MG63 (cell line): ENCODE measurements at places on chromosomes 5 and 9. TPM values are rescaled to one million over a fixed set of nuclear protein-coding genes. Genes with fewer than 3 reads are reported as not detected.

Gene PCDHB14
- total RNA-seq = 0.74 and 3.8 TPM in 2 replicates

Gene SPATA31C1
- total RNA-seq = not detected in 2 replicates

Gene ZNF608
- 4.7 and 7.5 TPM in 2 replicates for total RNA-seq

Gene DMGDH
- total RNA-seq = not detected in 2 replicates

Gene SPOCK1
- total RNA-seq = 37.9 and 92.3 TPM in 2 replicates

Gene SEPTIN8
- total RNA-seq = 36.9 and 53.8 TPM in 2 replicates

Gene SLC36A2
- total RNA-seq = not detected in 2 replicates

Gene EMB
- total RNA-seq = 4.1 and 5.8 TPM in 2 replicates

Gene CDH9
- not detected in 2 replicates for total RNA-seq

Gene PCDHB13
- 0.40 TPM in 1 of 2 replicates, not detected in the other for total RNA-seq

Gene ADRB2
- total RNA-seq = 5.3 and 12.9 TPM in 2 replicates

Gene PCDHGA2
- total RNA-seq = not detected in 2 replicates

Gene ZNF484
- total RNA-seq = 5.1 and 6.5 TPM in 2 replicates

Gene LURAP1L
- total RNA-seq = 67.0 and 69.9 TPM in 2 replicates

Gene ABCA1
- total RNA-seq = 2.4 and 2.9 TPM in 2 replicates

Gene EEIG1
- 10.3 and 11.8 TPM in 2 replicates for total RNA-seq

Gene ZNF483
- not detected in 2 replicates for total RNA-seq

Gene INSL4
- total RNA-seq = not detected in 2 replicates

Gene LMBRD2
- 6.4 and 8.4 TPM in 2 replicates for total RNA-seq

Gene IQGAP2
- 4.1 and 12.3 TPM in 2 replicates for total RNA-seq

Gene SPZ1
- total RNA-seq = not detected in 2 replicates

Gene C5orf58
- not detected in 2 replicates for total RNA-seq

Gene TXNDC8
- not detected in 2 replicates for total RNA-seq

Gene BRINP1
- total RNA-seq = 0.49 TPM in 1 of 2 replicates, not detected in the other

Gene NPR2
- 32.5 and 42.0 TPM in 2 replicates for total RNA-seq

Gene PCDHB16
- 0.10 and 1.2 TPM in 2 replicates for total RNA-seq

Gene SLC6A19
- total RNA-seq = not detected in 2 replicates

Gene RMND5B
- total RNA-seq = 39.8 and 54.2 TPM in 2 replicates

Gene AK8
- 0.15 and 1.9 TPM in 2 replicates for total RNA-seq

Gene AQP7
- total RNA-seq = not detected in 2 replicates

Gene OR2S2
- total RNA-seq = not detected in 2 replicates

Gene SLC24A2
- total RNA-seq = not detected in 2 replicates

Gene PALM2AKAP2
- total RNA-seq = 0.07 and 0.56 TPM in 2 replicates

Gene PRDM9
- total RNA-seq = not detected in 2 replicates

Gene ST6GALNAC6
- total RNA-seq = 40.5 and 47.3 TPM in 2 replicates
